ENCODE measurements at places on chromosomes 4 and X.

DNA sequence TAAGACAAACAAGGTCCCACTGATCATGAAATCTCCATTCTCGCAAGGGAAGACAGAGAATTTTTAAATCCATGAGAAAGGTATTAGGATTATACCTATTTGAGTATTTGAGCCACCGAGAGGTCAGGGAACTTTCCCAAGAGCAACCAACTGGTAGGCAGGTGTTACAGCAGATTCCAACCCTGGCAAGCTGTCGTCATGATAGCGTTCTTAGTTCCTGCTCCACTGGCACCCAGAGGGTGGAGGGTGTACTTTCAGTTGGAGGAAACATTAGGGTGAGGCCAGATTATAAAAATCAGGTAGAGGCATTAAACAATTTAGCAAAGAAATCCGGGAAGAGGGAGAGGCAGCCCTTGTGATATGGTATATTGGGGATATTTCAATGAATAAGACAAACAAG lies 23.3 kb downstream of the COQ2 start:
- no peak for DNase-seq

- no peak for DNase-seq
Observed at GRCh38 chr4:170818786-170819185, 729.0 kb upstream of the AADAT start.

- peak; percentile 68 for DNase-seq
Observed at GRCh38 chrX:12360383-12360782, 222.1 kb downstream of the FRMPD4 start.

- DNase-seq, result no peak
Observed at GRCh38 chr4:142566777-142567176, 279.3 kb downstream of the INPP4B start.

DNA sequence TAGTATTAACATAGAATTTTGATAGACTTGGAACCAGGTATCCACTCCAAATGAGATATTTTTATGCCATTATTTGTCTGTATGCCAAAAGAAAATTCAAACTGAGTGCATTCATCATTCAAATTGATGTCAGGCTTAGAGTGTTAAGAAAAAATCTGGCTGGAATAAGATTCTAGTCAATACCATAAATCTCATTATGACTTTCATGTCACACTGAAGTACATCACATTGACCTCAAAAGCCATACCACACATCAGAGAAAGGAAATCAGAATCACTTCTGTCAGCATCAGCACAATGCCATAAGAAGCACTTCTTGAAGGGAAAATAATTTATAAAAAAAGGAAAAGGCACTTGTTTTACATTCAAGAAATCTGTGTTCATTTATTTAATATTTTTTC lies 119.0 kb upstream of the BMP3 start:
- no peak for DNase-seq

DNA sequence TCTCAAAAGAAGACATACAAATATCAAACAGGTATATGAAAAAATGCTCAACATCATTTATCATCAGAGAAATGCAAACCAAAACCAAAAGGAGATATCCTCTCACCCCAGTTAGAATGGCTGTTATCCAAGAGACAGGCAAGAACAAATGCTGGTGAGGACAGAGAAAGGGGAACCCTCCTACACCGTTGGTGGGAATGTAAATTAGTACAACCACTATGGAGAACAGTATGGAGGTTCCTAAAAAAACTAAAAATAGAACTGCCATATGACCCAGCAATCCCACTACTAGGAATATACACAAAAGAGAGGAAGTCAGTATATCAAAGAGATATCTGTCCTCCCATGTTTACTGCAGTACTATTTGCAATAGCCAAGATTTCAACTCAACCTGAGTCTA lies 83.5 kb downstream of the CDS1 start:
- no peak for DNase-seq

- no peak for DNase-seq
Observed at GRCh38 chrX:23235051-23235450, 99.6 kb upstream of the PTCHD1 start.

DNA sequence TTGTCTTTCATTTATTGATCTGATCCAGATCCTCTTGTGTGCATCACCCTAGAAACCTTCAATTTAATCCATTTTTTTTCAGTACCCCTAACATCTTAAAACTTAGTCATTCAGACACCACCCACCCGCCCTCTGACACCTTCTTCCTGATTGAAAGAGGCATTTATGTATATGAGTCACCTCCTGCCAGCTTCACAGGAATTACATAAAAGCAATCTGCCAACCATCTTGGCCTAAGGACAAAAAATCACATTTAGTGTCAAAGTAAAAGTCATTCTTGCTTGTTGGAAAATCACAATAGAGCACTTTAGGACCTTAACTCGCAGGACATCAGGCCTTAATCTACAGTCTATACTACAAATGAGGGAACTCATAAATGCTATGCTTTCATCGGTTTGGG lies 52.1 kb downstream of the NDST3 start:
- no peak for DNase-seq
